ENCODE measurements at places on chromosomes 7 and 10.

DNA sequence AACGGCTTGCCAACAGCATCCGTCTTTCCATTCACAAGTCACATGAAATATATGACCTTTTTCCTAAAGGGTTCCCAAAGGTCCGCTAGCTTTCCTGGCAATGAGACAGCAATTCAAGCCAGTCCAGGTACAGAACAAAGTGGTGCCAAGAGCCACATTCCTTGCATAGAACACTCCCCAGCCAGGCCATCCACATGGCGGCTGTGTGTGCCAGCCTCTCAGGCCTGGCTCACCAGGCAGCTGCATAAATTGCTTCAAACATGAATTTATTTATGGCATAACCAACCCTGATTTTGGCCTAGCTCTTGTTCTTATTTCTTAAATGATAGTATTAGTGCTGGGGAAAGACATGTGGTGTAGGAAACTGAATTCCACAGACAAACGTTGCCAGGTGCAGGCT is 63.7 kb upstream of the CREB5 start:
- no peak for DNase-seq

GRCh38 chr7:98192781-98193457 is 18.3 kb upstream of the BHLHA15 start:
- DNase-seq = no peak

- no peak for DNase-seq
Observed at GRCh38 chr10:79348640-79348988, 1.3 kb downstream of the PPIF start.

GRCh38 chr10:34045571-34046190 is 711.2 kb upstream of the NRP1 start:
- peak; percentile 82 for DNase-seq

GRCh38 chr7:27520815-27521790 is 141.6 kb downstream of the HIBADH start:
- peak; percentile 81 for DNase-seq

DNA sequence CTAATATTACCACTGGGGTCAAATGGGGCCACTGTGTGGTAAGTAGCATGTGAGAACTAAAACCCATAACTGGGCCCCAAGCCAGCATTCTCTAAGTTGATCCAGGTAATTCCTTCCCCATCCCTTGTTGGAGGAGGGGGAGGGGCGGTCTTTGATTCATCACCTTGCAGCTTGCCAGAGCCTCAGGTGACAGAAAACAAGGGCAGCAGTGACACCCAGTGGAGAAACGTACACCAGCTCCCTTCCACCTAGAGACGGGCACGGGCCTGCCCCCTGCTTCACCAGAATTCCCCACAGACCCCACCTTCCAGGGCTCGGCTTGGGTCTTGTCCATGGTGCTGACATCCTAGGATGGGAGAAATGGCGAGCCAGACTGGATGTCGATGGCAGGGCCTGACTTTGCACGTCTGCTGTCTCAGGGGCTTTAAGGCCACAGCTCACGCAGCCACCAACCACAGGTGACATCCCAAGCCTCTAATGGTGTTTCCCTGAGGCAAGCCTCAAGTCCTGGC is 102.0 kb downstream of the STRA8 start:
- DNase-seq = peak; percentile 26

- no peak for DNase-seq
Observed at GRCh38 chr7:131183072-131183471, 144.6 kb upstream of the MKLN1 start.

- peak; percentile 94 for DNase-seq
Observed at GRCh38 chr7:13904689-13905088, 84.8 kb downstream of the ETV1 start.

- DNase-seq = peak; percentile 72
Observed at GRCh38 chr7:38452681-38453108, 178.5 kb downstream of the AMPH start.

GRCh38 chr10:6038071-6038631 is 24.0 kb downstream of the IL2RA start:
- DNase-seq = no peak

DNA sequence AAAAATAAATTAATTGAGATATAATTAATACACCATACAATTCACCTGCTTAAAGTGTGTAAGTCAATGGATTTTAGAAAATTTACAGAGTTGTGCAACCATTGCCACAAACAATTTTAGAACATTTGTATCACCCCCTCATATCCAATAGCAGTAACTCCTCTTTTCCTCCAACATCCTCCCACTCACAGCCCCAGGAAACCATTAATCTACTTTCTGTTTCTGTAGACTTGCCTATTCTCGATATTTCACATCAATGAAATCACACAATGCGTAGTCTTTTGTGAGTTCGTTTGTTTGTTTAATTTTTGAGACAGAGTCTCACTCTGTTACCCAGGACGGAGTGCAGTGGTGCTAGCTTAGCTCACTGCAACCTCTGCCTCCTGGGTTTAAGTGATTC is 13.7 kb upstream of the HERC4 start:
- DNase-seq = no peak

DNA sequence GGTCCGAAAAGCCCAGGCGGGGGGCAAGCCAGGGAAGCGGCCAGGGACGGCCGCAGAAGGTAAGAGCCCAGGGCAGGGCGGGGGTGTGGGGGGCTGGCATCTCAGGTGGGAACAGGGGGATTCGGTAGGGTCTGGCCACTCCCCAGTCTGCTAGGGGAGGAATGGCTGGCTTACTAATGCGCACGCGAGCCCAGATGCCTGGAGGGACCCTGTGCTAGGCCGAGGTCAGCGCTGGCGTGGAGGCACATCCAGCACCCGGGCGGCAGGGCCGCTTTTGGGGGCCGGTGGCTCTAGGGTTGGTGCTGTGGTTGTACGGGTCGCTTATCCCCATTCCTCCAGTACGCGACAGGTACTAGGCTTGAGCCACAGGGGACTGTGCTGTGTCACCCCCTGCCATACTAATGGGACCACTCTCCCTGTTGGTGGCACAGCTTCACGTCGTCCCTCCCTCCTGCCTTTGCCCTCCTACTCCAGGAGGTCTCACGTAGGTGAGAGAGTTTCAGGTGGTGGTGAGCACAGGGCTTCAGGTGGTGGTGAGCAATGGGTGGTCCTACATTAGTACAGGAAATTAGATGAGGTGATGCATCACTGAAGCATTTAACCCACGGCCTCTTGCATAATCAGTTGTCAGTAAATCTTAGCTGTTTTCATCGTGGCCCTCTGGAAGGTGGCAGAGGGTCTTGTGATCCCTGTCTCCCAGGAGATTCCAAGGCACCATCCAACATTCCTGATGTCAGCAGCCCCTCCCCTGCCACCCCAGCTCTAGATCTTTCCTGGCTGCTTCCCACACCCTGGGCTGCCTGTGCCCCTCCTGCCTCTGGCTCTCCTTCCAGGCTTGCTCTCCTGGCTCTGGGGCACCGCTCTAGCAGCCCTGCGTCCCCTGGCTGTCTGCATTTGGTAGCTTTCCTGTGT is 971 bp downstream of the AEBP1 start:
- DNase-seq = peak; percentile 78

- DNase-seq = no peak
Observed at GRCh38 chr10:95288303-95288702, 2.5 kb downstream of the PDLIM1 start.

DNA sequence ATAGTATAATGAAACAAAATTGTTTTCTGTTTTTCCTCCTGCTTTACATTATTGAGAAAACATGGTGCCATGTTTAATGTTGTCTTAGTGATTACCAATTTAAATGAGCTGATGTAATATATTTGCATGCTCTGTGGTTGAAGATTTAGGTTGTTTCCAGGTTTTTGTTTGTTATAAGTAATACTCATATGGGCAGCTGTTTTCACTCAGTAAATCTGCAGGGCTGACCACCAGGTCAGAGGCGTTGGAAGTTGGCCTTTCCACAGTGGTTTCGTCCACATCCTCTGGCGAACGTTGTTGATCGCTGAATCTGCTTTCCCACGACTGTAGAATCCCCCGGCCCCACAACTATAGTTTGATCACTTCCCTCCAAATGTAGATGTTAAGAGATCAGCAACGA is 21.6 kb upstream of the PURB start:
- DNase-seq = no peak

GRCh38 chr7:34991938-34992840 is 45.1 kb downstream of the DPY19L1 start:
- DNase-seq = peak; percentile 41

- no peak for DNase-seq
Observed at GRCh38 chr7:55155351-55156117, 136.7 kb downstream of the EGFR start.

GRCh38 chr10:51001587-51001986 is 72.7 kb upstream of the PRKG1 start:
- peak; percentile 51 for DNase-seq

DNA sequence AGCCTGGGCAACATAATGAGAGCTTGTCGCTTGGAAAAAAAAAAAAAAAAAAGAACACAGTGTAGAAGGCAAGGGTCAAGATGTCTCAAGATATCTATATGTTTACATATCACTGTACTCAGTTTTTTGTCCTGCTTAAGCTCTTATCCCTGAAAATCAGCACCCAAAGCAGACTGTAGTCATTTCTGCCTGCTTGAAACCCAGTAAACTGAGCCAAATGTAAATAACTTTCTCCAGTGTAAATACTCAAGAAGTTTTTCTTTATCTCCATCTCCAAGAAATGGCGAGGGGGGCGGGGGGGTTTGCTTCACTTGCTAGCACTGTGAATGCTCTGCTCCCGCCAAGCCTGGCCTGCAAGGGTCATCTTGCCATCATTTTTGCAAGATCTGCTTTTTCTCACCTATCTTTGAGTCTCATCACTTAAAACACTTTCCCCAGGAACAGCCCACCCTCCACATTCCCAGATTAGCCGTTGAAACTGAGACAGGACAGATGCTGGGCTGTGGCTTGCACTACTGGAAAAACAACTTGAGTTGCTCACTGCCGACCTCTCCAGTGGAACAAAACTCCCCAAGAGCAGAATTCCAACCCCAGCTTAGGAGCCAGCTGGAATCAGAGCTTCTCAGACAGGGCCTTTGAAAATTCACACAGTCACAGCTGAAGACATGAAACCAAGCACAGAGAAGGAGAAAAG is 54.6 kb downstream of the AFAP1L2 start:
- DNase-seq = no peak

GRCh38 chr7:117707080-117707479 is 166.2 kb downstream of the CTTNBP2 start:
- DNase-seq = no peak

DNA sequence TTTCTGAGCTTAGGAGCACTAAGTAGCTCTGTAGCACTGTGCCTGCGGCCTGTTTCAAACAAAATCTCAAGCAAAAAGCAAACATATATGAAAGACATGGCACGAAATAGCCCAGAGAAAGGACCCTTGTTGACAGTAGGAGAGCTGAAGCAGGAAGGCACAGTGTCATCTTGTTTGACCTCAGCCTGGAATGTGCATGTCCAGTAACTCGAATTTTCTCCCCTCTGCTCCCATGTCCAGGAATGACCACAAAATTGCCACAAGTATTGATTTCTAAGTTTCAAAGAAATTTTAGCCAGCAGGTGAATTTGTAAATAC is 301.0 kb downstream of the CCDC3 start:
- DNase-seq = no peak

- DNase-seq = no peak
Observed at GRCh38 chr7:70635633-70636032, 496.3 kb upstream of the GALNT17 start.

DNA sequence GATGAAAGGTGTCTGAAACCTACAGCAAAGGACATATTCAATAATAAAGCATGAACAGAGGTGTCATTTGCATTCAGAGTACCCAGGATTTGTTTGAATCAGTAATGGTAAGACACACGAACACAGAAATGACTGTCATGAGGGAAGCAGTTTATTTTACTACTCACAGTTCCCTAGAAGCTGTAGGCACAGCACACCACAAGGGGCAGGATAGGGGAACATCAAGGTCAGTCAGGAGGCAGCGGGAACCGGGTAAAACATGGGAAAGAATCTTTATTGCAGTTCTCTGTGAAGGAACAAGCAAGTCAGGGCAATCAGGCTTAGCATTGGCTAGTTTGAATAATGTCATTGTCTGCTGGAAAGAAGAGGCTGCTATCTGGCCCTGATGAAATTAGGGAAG is 70.2 kb upstream of the PDSS1 start:
- DNase-seq = no peak

DNA sequence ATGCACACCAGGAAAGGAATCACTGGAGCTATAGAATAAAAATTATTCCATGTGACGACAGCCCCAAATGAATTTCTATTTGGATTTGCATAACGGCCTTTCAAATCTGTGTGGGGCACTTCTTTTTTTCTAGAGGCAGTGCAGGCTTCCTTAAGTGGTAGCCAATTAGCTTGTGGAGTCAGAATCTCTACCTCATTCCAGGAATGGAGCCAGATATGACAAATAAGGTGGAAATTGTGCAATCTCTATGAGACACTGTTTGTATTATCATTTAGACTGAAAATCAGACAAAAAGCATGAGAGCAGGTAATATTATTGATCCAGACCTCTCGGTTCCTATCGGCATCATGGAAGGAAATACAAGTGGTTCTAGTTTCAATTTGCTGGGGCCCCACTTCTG is 78.7 kb downstream of the BEND7 start:
- DNase-seq = peak; percentile 56

GRCh38 chr7:14219125-14219524 is 229.7 kb upstream of the ETV1 start:
- DNase-seq = no peak

DNA sequence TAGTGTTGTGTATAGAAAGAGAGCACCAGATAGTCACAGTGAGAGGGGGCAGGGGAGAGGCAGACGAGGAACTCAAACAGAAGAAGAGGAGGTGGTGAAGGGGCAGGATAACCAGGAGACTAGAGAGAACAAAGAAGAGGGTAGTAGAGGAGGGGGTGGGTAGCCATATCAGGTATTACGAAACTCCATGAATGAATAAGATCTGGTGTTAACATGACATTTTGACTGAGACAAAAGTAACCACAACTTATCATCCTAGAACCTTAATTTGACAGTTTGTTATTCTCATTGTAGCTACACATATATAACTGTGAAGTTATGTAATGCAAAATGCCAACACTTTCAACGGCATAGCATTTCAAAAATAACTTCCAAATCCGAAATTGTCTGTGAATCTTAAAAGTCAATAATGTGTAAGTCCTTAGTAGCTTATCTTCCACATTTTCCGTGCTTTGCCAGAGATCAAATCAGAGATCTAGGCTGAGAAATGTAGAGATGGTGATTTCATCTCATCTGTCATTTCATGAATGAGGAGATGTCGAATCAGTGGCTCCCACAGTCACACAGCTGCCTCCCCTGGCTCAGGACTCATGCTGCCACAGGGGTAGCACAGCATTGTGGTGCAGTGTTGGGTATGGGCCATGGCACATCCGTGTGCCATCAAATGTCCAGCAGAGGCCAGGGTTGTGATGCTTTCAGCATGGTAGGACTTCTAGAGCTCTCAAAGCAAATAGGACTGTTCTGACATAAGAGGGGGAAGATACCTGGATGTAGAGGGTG is 202.1 kb downstream of the HECW1 start:
- DNase-seq = no peak

DNA sequence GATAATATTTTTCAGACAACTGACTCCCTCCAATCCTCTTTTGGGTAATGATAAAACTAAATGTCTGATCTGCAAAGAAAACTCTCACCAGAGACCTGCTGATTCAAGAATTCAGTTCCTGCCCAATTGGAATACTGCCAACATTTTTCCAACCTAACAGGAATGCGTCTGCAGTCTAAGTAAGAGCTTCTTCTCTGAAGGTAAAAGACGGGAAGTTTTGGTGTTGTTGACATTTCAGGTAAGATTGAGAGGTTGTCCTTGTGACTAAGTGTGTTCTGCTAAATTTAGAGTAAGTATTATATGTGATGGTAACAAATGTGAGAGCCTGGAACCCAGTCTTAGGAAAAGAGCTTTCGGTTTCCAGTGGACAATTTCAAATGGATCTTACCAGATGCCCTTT is 17.6 kb downstream of the IFIT5 start:
- DNase-seq = peak; percentile 73

Data from fibroblast of skin of right quadriceps (primary cell).